ENCODE measurements at places on chromosomes 12 and 14.

DNA sequence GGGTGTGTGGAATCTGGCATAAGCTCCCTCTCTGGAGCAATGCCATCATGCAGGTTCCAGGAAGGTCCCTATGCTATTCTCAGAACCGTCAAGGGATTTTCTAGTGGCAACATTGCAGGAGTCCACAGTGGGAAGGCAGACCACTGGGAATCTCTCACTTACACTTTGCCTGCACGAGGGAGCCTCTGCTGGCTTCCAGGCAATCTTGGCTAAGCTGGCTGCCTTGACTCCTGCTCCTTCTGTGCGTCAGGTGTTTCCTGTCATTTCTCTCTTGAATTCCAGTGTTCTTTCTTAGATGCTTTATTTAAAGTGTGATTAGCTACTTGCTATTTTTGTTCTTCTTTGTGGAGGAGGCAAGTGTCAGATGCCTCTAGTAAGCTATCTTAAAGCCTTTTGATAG is 414.0 kb upstream of the ATP2B1 start:
- ATAC-seq: no peak

DNA sequence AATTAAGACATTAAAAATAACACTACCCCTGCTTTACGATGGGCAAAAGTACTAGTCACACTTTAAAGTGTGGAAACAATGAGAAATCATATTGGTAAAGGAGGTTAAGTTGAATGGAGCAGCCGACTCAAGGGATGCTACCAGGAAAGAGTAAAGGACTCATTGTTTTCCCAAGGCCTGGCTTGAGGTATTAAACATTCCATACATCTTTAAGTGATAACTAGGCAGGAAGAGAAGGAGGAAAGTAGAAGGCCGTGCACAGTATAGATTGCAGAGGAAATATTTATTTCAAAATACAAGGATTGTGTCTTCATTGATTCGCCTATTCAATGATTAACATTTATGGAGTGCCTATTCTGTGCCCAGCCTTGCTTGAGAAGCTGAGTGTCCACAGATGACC is 20.6 kb upstream of the YARS2 start:
- no peak for ATAC-seq

DNA sequence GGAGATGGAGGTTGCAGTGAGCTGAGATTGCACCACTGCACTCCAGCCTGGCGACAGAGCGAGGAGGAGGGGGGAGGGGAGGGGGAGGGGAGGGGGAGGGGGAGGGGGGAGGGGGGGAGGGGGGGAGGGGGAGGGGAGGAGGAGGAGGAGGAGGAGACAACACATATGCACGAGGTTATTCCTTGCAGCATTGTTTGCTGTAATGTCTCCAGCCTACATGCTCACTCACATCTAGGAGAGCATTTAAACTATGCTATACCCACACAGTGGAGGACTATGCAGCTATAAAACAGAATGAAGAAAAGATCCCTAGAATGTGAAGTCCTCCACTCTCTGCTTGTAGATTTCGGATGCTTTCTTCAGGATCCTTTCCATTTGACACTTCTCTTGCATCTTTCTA is 3.5 kb upstream of the HIGD1C start:
- 0 out of 3 replicates have a peak, but pooled peaks have one; percentile 26 for ATAC-seq

DNA sequence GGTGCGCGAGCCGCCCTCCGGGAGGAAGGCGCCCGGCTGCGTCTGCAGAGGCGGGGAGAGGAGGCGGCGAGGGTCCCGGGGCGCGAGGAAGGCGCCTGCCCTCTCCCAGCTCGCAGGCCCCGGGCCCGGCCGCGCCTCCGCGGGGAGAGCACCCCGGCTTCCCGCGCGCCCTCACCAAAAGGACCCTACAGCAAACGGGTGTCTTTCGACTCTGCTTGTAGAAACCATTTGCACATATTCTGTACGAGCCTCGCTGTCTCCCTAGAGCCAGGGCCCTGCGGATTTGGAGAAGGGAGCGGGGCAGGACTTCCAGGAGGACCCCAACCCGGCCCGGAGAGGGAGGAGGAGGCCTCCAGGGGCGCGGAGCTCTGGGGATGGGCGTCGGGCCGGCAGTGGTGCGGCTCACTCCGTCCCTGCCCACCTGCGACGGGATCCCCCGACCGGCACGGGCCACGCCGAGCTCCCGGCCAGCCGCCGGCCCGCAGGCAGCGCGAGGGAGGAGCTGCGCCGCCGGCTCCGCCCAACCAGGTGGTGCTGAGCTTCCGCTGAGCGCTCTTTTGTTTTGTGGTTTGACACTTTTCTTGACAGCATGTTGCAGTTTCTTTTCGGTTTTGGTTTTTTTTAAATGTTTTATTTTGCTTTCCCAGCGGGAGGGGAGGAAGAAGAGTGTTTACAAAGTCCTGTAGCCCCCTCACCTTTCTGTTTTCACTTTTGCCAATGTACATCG is 103.3 kb upstream of the FKBP4 start:
- no peak for ATAC-seq

- ATAC-seq: peak; percentile 27
Measured at GRCh38 chr14:73231981-73232851, 5.1 kb upstream of the PAPLN start.

DNA sequence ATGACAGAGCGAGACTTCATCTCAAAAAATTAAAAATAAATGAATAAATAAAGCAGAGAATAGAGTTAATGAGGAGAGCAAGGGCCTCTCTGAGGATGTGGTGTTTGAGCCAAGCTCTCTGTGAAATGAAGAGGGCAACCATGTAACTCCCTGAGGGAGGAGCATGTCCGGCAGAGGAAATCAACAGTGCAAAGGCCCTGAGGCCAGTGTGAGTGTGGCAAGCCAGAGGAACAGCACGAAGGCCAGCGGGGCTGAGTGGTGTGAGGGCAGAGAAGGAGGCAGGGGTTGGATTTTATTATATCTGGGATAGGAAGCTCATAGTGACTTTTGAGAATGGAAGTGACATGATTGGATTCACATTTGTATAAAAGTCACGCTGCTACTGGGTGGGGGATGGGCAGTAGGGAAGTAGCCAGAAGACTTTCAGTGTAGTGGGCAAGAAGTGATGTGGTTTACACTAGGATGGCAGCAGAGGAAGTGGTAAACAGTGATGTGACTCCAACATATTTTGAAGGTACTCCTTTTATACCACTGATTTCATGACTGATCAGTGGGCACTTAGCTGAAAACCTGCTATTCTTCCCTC is 10.3 kb upstream of the LRP1-AS start:
- ATAC-seq: no peak

- no peak for ATAC-seq
Measured at GRCh38 chr12:49296836-49297694, 2.1 kb downstream of the PRPH start.

GRCh38 chr14:101716956-101717662 is 44.4 kb upstream of the PPP2R5C start:
- no peak for ATAC-seq

DNA sequence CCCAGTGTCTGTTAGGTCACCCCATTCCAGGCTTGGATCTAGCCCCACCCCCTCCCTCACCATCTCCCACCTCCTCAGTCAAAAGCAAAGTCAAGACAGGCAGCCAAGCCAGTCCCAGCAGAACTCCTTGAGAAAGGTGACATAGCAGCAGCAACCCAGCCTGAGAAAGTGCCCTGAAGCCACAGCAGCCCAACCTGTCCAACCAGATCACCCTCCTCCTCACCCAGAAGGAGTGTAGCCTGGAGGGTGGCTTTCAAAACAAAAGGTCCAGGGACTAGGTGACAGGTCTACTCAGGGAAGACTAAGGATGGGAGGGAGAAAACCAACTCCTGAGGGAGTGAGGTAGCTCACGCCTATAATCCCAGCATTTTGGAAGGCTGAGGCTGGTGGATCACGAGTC is 5.2 kb downstream of the RAB15 start:
- no peak for ATAC-seq

All from SK-N-SH treated with all-trans-retinoic acid at 6 μM for 48 hours (cell line).